Fibroblast of skin of left biceps (primary cell): ENCODE measurements at places on chromosomes 1 and 21.

DNA sequence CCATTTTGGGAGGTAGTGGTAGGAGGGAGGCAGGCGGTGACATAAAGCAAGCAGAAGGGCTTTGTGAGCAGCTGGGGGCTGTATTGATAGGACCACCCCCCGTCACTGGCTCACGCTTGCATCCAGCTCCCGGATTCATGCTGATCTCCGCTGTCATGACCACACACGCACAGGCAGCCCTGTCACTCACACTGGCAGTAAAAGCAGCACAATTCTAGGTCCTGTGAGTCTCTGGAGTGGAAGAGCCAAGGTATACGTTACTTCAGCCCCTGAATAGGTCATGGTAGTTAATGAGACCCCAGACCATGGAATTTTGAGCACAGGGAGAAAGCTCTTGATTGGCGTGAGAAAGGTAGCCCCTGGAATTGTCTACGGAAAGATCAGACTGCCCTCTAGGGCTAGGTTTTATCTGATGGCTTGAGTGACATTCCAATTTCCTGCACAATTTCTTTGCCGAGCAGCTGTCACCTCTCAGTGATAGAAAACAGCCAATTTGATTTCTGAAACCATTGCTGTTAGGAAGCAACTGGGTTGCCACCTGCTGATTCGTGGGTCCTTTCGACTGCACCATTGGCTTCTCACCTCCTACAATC, 5.4 kb downstream of the OR2B11 start:
- DNase-seq, result no peak

DNA sequence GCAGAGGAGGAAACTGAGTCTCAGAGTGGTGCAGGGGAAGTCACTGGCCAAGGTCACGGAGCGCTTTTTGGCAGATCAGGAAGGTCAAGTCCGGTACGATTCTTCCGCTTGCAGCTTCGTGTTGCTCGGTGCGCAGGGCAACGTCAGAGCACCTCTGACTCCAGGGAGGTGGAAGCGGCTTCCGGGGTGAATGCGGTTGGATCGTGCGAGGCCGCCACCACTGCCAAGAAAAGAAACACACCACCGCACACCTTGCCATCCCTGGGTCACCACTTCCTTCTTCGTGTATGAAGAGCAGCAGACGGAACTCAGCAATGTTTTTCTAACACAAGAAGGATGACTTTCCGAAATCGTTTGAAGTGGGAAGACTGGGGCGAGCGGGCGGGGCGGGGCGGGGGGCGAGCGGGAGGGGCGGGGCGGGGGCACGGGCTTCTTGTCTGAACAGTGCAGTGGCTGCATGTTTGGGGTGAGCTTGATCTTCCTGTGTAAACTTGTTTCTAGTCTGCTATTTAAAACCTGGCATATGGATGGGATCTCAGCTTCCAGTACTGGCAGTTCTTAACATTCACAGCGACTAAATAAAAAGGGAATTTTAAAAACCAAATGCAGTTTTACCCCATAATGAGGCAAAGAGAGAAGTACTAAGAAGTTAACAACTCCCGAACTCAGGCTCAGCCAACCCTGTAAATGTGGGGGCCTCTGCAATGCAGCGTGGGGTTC, 300.0 kb downstream of the RRAGC start:
- DNase-seq, result no peak

- no peak for DNase-seq
Observed at GRCh38 chr1:110085671-110086070, 15.2 kb upstream of the ALX3 start.

DNA sequence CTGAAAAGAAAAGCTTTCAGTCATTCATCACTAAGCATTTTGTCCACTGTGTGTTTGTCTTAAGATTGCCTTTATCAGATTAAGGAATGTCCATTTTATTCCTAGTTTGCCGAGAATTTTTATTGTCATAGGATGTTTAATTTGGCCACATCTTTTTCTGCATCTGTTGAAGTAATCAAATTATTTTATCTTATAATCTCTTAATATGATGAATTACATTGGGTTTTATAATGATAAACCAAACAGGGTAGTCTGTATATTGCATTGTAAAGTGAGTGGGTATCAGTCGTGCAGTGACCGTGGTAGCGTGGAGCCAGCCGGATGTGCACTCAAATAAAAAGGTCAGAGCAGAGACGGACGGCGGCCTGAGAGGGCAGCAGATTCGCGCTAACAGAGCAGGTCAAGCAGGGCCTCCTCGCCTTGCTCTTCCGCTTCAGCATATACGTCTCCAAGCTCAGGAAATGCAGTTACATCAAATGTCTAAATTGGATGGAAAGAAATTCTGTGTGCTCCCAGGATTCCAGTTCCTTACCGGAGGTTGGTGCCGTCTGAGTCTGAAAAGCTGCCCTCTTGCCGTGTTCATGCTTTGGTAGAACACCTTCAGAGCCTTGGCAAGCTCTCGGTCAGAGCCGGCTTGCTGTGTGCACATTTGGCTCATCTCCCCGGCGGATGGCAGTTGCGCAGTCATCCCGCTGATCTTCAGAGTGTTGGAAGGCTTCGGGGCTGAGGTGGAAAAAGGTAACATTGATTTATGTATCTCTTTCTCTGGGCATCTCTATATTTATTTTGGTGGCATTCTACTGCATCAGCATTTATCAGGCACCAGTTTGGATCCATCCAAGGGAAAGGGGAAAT, 51.5 kb downstream of the SCCPDH start:
- DNase-seq, result no peak

GRCh38 chr1:43453442-43454269, at the start of gene HYI:
TSS of gene HYI (minus strand) at chr1:43453931. CDS start at chr1:43453793, 138 bp downstream.
- peak; percentile 71 for DNase-seq
